ENCODE measurements at places on chromosomes 2 and 18.
A peak's percentile ranks its signal among the peaks of the same experiment; 100 is the strongest.

GRCh38 chr2:145026456-145027455, 506.8 kb upstream of the ZEB2 start:
- H3K36me3 ChIP-seq, result no peaks in the 10 kb centered on the region
- no peak overlapping the region for H3K4me3 ChIP-seq
- H3K4me1 ChIP-seq, result no peaks in the 10 kb centered on the region
- no peak for DNase-seq
- H3K27ac ChIP-seq, result no peak overlapping the region

- no peaks in the 10 kb centered on the region for H3K36me3 ChIP-seq
- no peak for DNase-seq
- H3K4me3 ChIP-seq, result no peak overlapping the region
- no peak overlapping the region for H3K27ac ChIP-seq
- peaks cover 13% of the 10 kb centered on the region for H3K27me3 ChIP-seq
These were observed 266.3 kb downstream of the MTX2 start for GRCh38 chr2:176535467-176536113.

- no peak overlapping the region for H3K4me3 ChIP-seq
- peaks cover 3% of the 10 kb centered on the region for H3K36me3 ChIP-seq
- peaks cover 25% of the 10 kb centered on the region for H3K27me3 ChIP-seq
- H3K27ac ChIP-seq, result no peak overlapping the region
- H3K4me1 ChIP-seq, result peaks cover 15% of the 10 kb centered on the region
- no peak for DNase-seq
These were observed 46.3 kb downstream of the SH3RF3 start for GRCh38 chr2:109175350-109175678.

GRCh38 chr2:48856144-48856543, 100.6 kb upstream of the LHCGR start:
- DNase-seq, result no peak
- H3K4me3 ChIP-seq, result no peak overlapping the region
- no peaks in the 10 kb centered on the region for H3K4me1 ChIP-seq
- H3K36me3 ChIP-seq, result no peaks in the 10 kb centered on the region
- H3K27ac ChIP-seq, result no peak overlapping the region
- H3K27me3 ChIP-seq, result no peaks in the 10 kb centered on the region

GRCh38 chr18:48852292-48852691, 98.5 kb downstream of the SMAD7 start:
- peak overlapping the region; percentile 58 for H3K27ac ChIP-seq
- peaks cover 4% of the 10 kb centered on the region for H3K36me3 ChIP-seq
- no peak overlapping the region for H3K4me3 ChIP-seq
- peaks cover 52% of the 10 kb centered on the region for H3K4me1 ChIP-seq

- peak; percentile 4 for DNase-seq
- no peak overlapping the region for H3K4me3 ChIP-seq
- peaks cover 24% of the 10 kb centered on the region for H3K27me3 ChIP-seq
- H3K4me1 ChIP-seq, result no peaks in the 10 kb centered on the region
- no peak overlapping the region for H3K27ac ChIP-seq
- no peaks in the 10 kb centered on the region for H3K36me3 ChIP-seq
These were observed 33.6 kb downstream of the HJURP start for GRCh38 chr2:233820774-233821105.

DNA sequence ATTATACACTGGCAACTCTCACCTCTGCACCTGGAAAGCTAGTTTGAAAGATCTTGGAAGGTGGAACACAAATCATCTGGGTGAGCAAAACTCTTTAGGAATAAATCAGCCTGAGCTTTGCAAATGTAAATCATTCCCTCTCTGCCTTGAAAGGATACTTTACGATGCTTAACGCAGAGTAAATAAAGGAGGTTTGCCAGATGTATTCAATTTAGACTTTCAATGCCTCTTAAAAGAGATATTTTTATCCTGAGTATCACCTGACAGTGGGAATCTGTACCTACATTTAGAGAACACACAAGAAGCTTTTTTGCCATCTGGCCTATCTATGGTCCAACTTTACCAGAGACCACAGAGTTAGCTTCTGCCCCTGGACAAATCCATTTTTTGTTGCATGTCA, 983.2 kb upstream of the CDH2 start:
- H3K27me3 ChIP-seq, result no peaks in the 10 kb centered on the region
- H3K27ac ChIP-seq, result no peak overlapping the region
- no peaks in the 10 kb centered on the region for H3K4me1 ChIP-seq
- no peaks in the 10 kb centered on the region for H3K36me3 ChIP-seq
- DNase-seq, result no peak

GRCh38 chr2:187912950-187913349, 358.7 kb upstream of the TFPI start:
- no peak for DNase-seq
- no peak overlapping the region for H3K27ac ChIP-seq

DNA sequence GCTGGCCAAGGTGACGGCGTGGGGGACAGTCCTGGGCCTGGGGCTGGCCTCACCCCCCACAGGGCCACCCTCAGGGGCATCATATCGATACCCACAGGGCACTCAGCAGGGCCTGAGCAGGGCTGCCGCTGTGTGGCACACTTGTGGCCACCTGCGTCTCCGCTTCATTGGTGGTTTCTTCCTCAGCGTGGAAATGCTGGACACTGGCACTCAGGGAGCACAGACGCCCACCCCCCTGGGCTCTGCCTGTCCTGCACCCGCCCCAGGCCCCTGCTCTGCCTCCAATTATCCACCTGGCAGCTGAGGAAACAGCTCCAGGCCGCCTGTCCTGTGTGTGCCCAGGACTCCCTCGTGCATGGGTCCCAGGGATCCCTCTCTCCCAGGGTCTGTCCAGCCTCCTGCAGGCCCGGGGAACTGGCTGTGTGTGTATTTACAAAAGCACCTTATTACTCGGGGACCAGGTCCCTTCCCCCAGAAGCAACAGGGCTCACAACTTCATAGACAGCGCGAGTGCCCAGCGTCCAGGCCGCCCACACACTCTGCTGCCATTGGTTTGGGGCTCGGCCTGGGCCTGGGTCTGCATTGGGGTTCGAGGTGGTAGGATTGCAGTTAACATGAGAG, 13.1 kb downstream of the CROCC2 start:
- no peaks in the 10 kb centered on the region for H3K4me1 ChIP-seq
- peaks cover 37% of the 10 kb centered on the region for H3K27me3 ChIP-seq
- DNase-seq, result peak; percentile 11
- no peaks in the 10 kb centered on the region for H3K36me3 ChIP-seq
- H3K27ac ChIP-seq, result no peak overlapping the region

GRCh38 chr2:479031-479430, 191.1 kb upstream of the ALKAL2 start:
- no peaks in the 10 kb centered on the region for H3K4me1 ChIP-seq
- H3K4me3 ChIP-seq, result no peak overlapping the region
- H3K36me3 ChIP-seq, result no peaks in the 10 kb centered on the region
- H3K27ac ChIP-seq, result no peak overlapping the region
- H3K27me3 ChIP-seq, result peaks cover 14% of the 10 kb centered on the region

- no peak for DNase-seq
- no peaks in the 10 kb centered on the region for H3K36me3 ChIP-seq
- H3K27me3 ChIP-seq, result peaks cover 3% of the 10 kb centered on the region
- no peaks in the 10 kb centered on the region for H3K4me1 ChIP-seq
- no peak overlapping the region for H3K4me3 ChIP-seq
These were observed 180.6 kb downstream of the ZNF521 start for GRCh38 chr18:25171334-25171733.

DNA sequence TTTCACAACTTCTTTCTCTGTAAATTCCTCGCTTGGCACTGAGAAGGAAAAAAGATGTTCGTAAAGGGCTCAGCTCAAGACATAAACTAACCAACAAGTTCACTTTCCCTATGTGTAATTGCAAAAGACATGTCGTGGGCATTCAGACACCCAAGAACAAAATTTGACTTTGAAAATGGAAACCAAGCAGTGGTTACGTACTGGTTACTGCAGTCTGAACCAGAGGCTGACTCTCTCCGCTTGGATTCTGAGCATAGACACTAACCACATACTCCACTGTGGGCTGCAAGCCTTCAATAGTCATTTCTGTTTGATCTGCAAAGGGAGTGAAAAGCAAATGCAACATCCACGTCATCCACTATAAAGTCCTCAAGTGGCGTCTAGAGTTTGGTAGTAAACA, 53.9 kb downstream of the FN1 start:
- no peak overlapping the region for H3K27ac ChIP-seq

DNA sequence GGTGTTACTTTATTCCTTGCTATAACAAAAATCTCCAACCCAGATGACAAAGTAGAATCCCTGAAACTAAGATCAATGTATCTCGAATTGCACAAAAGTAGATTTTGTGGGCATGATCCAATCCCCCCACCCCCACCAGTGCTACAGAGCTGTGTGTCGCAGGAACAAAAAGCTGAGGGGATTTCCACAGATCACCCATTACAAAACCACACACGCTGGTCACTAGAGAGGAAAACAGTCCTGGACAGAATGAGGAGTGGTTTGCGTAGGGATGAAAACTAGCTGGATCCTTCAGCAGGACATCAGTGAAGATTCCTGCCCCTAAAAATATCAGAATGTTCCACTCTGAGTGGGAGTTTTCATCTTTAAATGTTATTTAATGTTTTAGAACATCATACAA, 165.3 kb upstream of the STK17B start:
- no peaks in the 10 kb centered on the region for H3K4me1 ChIP-seq
- DNase-seq, result no peak
- peaks cover 14% of the 10 kb centered on the region for H3K27me3 ChIP-seq
- no peak overlapping the region for H3K4me3 ChIP-seq

- H3K27ac ChIP-seq, result no peak overlapping the region
- H3K36me3 ChIP-seq, result no peaks in the 10 kb centered on the region
- H3K4me3 ChIP-seq, result no peak overlapping the region
- peaks cover 26% of the 10 kb centered on the region for H3K27me3 ChIP-seq
- DNase-seq, result no peak
- H3K4me1 ChIP-seq, result peaks cover 12% of the 10 kb centered on the region
These were observed 6.4 kb upstream of the SPATS2L start for GRCh38 chr2:200300065-200300464.

DNA sequence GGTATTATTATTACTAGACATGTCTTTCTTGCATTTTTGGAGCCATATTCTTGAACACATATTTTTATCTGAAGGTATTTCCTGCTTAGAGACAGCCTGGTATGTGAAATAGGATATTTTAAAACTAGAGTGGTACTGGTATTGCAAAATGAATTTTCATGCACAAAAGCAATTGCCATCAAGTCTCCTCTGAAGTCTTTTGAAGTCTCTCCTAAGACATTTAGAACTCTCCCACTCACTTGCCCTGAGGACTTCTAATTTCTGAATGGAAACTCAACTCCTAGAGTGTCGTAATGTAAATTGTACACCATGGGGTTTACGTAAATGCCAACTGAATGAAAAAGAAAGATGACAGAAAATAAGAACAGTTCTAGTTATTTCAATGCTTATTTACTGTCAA, 967.0 kb downstream of the DCDC2C start:
- peaks cover 3% of the 10 kb centered on the region for H3K4me1 ChIP-seq
- no peak for DNase-seq
- H3K4me3 ChIP-seq, result no peak overlapping the region

GRCh38 chr2:192411755-192412154, 217.0 kb upstream of the TMEFF2 start:
- no peaks in the 10 kb centered on the region for H3K27me3 ChIP-seq
- H3K4me3 ChIP-seq, result no peak overlapping the region
- no peaks in the 10 kb centered on the region for H3K4me1 ChIP-seq
- H3K27ac ChIP-seq, result no peak overlapping the region
- H3K36me3 ChIP-seq, result no peaks in the 10 kb centered on the region

GRCh38 chr18:24333084-24333483, 64.5 kb downstream of the OSBPL1A start:
- no peaks in the 10 kb centered on the region for H3K4me1 ChIP-seq
- H3K27ac ChIP-seq, result no peak overlapping the region
- no peak for DNase-seq
- H3K36me3 ChIP-seq, result no peaks in the 10 kb centered on the region
- no peak overlapping the region for H3K4me3 ChIP-seq
- H3K27me3 ChIP-seq, result no peaks in the 10 kb centered on the region

DNA sequence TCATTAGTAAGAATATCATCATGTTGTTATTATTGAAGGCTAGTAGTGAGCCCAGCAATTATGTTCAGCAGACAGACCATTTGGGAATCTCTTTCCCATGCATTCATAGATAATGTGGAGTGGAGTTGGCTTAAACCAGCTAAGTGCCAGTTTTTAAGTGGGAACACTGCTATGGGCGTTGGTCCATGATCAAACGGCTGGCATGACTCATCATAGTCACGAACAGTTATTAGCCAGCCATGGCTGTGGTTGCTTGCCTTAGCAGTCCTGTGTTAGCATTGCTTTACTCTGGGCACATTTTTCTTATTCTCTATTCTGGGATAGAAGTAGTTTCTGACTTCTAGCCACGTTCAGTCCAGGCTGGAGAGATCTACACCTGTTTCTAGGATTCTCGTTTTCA, 17.7 kb downstream of the EIF4E2 start:
- DNase-seq, result no peak
- H3K27me3 ChIP-seq, result no peaks in the 10 kb centered on the region
- no peak overlapping the region for H3K4me3 ChIP-seq
- peaks cover 64% of the 10 kb centered on the region for H3K36me3 ChIP-seq
- no peaks in the 10 kb centered on the region for H3K4me1 ChIP-seq

DNA sequence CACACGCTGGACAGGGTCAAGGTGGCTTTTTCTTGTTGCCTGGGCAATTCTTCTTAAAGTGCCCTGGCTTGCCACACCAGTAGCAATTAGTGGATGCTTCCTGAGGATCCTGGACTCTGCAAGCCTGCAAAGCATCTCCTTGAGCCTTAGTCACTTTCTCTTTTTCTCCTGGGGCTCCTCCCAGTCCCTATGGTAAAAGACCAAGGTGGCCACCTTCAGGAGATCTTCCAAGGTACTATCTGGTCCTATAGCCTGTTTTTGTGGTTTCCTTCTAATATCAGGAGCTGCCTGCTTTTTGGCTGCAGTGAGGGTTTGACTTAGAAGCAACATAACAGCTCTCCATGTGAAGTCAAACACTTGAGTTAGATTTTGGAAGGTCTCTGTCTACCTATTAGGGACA, 33.3 kb upstream of the GMCL1 start:
- H3K36me3 ChIP-seq, result peaks cover 6% of the 10 kb centered on the region
- H3K4me1 ChIP-seq, result peaks cover 20% of the 10 kb centered on the region
- H3K27me3 ChIP-seq, result no peaks in the 10 kb centered on the region
- no peak overlapping the region for H3K4me3 ChIP-seq
- no peak for DNase-seq
- H3K27ac ChIP-seq, result no peak overlapping the region

DNA sequence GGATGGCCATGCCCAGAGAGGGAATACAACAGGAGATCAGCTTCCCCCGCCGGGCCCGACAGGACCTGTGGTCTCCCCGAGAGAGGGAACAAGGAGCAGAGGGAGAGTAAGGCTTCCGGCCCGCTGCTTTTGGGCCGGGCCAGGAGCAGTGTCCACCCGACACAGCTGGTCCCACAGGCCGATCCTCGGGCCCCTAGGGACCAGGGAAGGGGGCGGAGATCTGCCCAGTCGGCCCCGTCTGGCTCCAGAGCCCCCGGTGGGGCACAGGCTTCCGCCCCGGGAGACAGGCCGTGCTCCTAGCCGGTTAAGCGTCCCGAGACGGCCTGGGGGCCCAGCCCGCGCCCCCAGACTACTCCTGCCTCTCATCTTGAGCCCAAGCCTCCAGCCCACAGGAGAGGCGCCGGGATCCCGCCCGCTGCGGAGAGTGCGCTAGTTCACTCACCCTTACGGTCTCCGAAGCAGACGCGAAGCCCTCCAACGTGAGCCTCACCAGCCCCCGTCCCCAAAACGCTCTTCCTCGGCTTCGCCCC, at the start of gene MCFD2:
Gene MCFD2 (minus strand): TSS at position 526 of the 530 bp plus-strand sequence. CDS start 6,635 bp downstream, outside the sequence.
- peaks cover 10% of the 10 kb centered on the region for H3K36me3 ChIP-seq
